Right cardiac atrium (tissue), 5 donors: ENCODE measurements at places on chromosomes 3 and 15. TPM values are rescaled to one million over a fixed set of nuclear protein-coding genes. Genes with fewer than 3 reads are reported as not detected.

GRCh38 chr15:65659502-65660052 lies 37.8 kb downstream of the SLC24A1 start:
- DNase-seq: no peak

- DNase-seq: no peak
These were observed 294.4 kb downstream of the KBTBD8 start for GRCh38 chr3:67292356-67293121.

RAB6B gene
- total RNA-seq: 27.2 TPM

GRCh38 chr15:63133786-63134185 lies 12.1 kb downstream of the LACTB start:
- no peak for DNase-seq

- no peak for DNase-seq
These were observed 32.7 kb downstream of the GLDN start for GRCh38 chr15:51374131-51374530.

- no peak for DNase-seq
These were observed 6.0 kb downstream of the MAPKBP1 start for GRCh38 chr15:41780266-41780665.
